HuH-7 (cell line): ENCODE measurements at places on chromosomes 11 and 22.

- no peak for DNase-seq
Observed at GRCh38 chr11:5197536-5197935, 2.9 kb downstream of the OR51V1 start.

DNA sequence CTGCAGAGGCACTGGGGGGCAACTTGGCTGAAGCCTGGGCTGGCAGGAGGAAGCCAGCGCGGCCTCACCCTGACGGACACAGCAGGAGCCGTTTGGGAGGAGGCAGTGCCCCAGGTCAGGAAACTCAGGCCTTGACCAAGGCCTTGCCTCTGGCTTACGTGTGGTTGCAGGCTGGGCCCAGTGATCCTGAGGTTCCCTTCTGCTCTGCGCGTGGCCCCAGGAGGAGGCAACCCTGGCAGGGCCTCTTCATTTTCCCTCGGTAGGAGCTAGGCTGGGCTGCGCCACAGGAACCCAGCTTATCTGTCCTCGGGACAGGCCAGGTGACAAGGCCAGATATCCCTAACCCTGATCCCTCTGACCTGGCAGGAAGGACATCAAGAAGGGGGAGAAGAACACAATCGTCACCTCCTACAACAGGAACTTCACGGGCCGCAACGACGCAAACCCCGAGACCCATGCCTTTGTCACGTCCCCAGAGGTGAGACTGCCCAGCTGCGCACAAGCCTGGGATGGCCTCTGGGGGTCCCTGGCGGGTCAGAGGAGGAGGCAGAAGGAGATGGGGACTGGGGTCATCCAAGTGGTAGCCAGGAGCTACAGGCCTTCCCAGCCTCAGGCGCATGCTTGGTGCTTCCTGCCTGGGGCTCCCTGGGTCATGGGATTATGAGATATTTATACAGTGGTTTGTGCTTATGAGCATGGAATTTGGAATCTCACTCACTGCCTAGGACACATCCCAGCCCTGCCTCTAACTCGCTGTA, 20.6 kb downstream of the POLR3H start:
- DNase-seq: no peak

- DNase-seq: no peak
Observed at GRCh38 chr11:68074584-68075352, 35.9 kb downstream of the TCIRG1 start.

DNA sequence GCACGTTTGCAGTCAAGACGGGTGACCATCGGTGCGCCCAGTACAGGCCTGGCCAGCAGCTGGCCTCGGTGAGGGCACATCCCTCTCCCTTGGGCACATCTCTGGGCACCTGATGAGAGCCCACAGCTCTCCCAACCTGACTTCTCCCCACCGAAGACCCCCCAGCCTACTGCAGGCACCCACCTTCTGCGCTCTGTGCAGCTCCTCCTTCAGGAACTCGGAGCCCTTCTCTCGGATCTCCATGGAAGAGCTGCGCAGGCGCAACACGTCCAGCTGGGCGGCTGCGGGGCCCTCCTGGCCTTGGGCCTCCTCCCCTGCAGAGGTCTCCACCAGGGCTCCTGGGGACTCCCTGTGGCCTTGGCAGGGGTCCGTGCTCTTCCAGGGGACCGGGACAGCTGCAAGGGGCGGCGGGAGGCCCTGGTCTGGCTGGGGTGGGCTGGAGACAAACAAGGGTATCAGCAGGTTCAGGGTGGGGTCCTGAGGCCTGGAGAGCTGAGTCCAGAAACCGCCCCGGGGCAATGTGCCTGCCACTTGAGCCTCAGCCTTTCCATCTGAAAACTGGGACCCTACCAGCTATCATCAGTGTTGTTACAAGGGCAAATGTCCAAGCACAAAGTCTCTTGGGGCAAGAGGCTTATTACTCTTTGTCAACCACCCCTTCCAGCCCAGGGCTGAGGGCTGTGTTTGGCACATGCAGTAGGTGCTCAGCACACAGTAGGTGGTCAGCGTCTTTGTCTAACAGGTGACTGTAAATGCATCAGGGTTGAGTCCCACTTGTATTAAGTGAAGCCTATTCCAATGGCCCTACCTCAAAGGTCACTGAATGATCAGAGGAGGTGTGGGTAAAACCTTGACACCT, 9.3 kb downstream of the RAB3IL1 start:
- DNase-seq: no peak

GRCh38 chr11:61866231-61866957, 25.0 kb downstream of the FADS3 start:
- no peak for DNase-seq

GRCh38 chr22:30393885-30394284, 2.9 kb upstream of the SEC14L2 start:
- DNase-seq: no peak

DNA sequence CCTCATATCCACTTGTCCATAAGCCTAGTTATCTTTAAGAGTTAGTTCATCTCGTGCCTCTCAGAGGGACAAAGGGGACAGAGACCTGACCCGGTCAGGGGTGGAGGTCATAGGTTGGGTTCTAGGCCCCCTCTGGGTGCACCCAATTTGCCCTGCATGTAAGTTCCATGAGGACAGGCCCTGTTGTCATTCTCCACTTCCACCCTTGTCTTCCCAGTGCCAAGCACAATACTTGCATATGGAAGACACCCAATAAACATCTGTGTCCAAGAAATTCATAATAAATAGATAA, 1.3 kb upstream of the YIF1A start:
- DNase-seq: no peak

GRCh38 chr11:88779577-88779976, 286.2 kb downstream of the GRM5 start:
- no peak for DNase-seq

DNA sequence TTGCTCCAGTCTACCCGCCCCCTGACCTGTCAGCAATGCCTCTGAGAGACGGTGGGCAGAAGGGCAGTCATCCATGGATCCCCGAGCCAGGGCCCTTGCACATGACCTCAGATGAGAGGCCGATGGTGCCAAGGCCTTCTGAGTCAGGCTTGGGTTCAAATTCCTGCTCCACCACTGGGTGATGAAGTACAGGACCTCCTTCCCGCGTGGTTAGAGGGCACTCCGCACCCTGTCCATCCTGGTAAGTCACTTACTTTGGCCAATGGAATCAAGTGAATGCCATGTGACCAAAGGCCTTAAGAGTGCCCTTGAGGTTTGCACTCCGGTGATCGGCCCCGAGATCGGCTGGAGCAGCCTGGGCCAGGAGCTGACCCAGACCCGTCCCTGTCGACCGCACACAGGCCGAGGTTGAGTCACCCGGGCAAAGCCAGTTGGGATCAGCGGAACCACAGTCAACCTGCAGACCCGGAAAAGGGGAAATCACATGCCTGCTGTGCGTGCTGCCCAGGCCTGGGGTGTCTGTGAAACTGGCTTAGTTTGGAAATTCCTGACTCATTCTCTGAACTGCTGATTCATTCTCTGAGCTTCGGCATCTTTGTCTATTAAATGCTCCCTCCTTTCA, 48.9 kb downstream of the RTL6 start:
- DNase-seq: no peak

DNA sequence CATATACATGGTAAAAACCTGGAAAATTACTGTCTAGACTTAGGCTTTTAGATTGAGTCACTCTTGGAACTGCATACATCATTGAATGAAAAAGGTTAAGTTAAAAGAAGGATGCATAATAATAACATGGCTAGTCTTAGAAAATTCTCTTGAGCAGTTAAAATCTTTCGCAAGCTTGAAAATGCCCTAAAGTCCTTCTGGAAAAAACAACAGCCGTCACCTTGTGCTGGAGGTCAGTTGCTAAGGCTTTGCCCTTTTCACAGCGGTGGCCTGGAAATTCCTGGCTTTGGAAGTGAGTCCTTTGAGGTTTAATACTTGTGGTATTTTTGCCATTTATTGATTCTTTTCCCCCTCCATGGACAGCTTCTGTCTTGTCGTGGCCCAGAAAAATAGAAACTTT, 17.4 kb upstream of the FBLN1 start:
- no peak for DNase-seq

DNA sequence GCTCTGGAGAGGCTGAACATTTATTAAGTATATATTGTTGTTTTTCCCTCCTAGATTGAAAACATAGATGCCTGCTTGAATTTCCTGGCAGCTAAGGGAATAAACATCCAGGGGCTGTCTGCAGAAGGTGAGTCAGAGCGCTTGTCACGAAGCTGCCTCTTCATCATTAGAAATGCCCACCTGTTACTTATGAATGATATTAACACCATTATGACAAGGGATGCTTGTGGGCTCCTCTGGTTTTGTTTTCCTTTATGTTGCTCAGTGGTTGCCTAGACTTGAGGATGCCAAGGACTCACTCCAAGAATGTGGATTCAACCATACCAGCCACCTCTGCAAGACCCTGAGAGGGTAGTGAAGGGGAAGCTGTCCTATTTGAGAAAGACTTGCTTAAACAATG, 156.2 kb downstream of the NAV2 start:
- no peak for DNase-seq

- peak; percentile 94 for DNase-seq
Observed at GRCh38 chr11:46308631-46309419, 31.4 kb downstream of the CREB3L1 start.

- no peak for DNase-seq
Observed at GRCh38 chr11:82995754-82996398, 75.8 kb downstream of the RAB30 start.

DNA sequence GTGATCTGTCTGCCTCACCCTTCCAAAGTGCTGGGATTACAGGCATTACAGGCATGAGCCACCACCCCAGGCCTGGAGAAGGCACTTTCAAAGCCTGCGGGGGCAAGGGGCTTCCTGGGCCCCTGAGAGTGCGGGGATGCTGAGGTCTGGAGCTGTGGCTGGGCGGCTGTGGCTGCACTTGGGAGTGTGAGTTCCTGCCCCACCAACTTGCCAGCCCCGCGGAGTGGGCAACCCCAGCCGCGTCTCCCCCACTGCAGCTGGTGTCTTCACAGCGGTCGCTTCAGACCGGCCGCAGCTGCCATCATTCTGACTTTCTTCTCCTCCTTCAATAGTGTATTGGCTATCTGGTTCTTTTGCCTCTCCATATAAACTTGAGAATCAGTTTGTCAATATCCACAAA, 10.7 kb upstream of the MAP6 start:
- no peak for DNase-seq
